Muscle of leg (tissue), 16 donors: ENCODE measurements at places on chromosomes 7 and 10. TPM values are rescaled to one million over a fixed set of nuclear protein-coding genes. Genes with fewer than 3 reads are reported as not detected.
A peak's percentile ranks its signal among the peaks of the same experiment; 100 is the strongest.

DNA sequence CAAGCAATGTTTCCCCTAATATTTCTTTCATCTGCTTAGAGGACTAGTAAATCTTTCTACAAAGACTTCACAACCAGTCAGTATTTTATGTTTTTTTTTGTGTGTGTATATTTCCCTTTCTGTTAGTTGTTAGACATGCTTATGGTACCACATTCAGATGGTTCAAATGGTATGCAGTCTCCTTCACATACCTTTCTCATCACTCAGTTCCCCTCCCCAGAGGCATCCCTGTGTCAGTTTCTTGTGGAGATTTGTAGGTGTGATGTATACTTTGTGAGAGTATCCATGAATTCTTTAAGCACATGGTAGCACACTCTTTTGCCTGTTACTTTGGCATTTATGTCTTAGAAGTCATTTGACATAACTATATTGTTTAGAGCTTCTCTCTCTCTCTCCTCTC lies 4.4 kb downstream of the ZNF485 start:
- no peak for DNase-seq

- DNase-seq: no peak
Measured at GRCh38 chr10:125797994-125798662, 22.5 kb upstream of the MMP21 start.

CPXM2 gene
- total RNA-seq: 3.9 TPM

NRAP gene
- total RNA-seq: 14.6 TPM

- no peak for DNase-seq
Measured at GRCh38 chr10:86068231-86069054, 298.2 kb downstream of the GRID1 start.

DNA sequence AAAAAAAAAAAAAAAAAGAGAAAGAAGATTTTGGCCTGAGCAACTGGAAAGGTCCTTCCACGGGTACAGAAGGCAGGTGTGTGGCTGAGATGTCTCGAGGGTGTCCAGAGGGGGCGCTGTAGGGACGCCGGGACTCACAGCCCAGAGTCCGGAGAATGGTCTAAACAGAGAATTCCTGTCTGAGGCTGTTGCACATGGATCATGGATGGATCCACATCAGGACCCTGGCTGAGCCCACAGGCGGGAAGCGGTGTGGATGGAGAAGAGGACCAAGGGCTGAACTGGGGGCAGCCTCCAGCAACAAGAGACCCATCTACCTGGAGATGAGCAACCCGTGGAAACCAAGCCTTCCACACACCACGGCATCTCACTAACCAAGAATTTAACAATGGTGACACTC lies 55.0 kb downstream of the PKD1L1 start:
- no peak for DNase-seq

DNA sequence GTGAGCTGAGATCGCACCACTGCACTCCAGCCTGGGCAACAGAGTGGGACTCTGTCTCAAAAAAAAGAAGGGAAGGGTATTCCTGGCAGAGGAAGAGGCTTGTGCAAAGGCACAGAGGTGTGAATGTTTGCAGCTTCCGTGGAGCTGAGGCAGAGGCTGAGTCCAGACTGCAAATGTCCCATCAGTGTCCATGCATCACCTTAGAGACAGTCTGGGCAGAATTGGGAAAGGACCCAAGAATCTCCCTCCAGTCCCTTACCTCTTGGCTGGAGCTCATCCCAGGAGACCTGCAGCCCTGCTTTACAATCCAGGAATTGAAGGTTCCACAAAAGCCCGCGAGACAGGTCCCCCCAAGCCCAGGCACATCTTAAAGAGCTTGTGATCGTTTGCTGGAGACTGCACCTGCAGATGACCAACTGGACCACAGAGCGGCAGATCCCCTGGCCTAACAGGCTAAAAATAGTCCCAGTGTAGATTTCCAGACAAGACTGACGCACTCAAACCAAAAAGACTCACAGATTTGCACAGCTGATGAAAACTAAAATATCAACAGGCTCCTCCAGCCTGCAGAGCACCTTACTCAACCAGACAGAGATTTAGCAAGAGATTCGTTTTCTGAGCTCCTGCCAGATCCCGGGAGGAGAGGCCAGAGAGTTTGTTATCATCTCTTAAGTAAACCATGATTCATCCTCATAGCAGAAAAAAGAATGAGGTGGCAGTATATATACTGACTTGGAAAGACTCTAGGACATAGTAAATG lies 22.9 kb upstream of the NANOS1 start:
- DNase-seq: peak; percentile 66

- no peak for DNase-seq
Measured at GRCh38 chr10:27328946-27329345, 88.3 kb upstream of the ACBD5 start.

DNA sequence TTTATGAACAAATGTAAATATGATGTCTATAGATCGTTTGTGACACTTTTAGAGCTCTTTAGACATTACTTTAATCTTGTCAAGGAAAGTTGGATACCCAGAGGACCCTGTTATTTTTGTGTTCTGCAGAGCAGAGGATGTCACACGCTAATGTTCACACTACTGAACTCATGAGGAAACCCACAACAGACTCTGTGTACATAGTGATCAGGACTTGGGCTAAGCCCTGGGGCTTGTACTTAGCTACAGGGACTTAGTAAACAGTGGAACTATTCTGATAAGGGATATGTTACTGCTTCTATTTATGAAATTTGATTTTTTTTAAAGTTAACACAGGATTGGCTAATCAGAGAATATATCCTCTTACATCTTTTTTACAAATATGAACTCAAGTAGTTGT lies 36.1 kb upstream of the ZNF518A start:
- DNase-seq: no peak

- DNase-seq: no peak
Measured at GRCh38 chr7:104629408-104629807, 301.0 kb downstream of the LHFPL3 start.

DNA sequence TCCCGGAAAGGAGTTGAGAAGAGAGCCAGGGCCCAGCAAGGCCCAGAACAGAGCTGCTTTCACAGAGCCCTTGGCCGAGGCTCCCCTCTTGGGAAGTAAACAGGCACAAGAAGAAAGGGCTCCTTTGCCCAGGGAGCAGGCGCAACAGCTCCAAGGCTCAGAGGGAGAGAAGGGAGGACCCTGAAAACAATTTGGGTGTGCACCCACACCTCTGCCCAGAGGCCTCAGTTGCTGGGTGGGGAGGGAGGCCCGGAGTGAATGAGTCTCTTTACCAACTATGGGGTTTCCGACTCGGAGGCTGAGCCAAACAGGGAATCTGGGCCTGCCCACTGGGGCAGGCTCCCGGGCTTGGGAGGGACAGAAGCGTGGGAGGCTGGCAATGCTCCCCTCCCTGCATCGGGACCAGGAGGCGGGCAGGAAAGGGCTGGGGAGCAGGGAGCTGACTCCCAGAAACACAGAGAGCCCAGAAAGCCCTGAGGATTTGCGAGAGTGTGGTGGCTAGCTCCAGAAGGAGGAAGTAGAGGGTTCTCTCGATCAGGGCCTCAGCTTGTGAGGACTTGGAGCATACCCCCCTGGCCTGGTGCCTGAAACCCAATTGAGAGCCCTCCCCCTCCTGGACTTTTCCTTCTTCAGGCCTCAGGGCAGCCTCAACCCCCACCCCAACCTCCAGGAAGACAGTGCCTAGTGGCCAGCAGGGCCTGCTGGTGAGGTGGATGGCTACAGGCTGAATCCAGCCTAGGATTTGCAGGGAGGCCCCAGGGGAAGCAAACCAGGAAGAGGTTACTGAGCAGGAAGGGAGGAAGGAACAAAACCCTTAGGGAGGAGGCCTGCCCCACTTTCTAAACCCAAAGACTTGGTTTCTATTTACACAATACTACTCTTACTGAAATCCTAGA lies 6.2 kb downstream of the C10orf105 start:
- peak; percentile 88 for DNase-seq

DNA sequence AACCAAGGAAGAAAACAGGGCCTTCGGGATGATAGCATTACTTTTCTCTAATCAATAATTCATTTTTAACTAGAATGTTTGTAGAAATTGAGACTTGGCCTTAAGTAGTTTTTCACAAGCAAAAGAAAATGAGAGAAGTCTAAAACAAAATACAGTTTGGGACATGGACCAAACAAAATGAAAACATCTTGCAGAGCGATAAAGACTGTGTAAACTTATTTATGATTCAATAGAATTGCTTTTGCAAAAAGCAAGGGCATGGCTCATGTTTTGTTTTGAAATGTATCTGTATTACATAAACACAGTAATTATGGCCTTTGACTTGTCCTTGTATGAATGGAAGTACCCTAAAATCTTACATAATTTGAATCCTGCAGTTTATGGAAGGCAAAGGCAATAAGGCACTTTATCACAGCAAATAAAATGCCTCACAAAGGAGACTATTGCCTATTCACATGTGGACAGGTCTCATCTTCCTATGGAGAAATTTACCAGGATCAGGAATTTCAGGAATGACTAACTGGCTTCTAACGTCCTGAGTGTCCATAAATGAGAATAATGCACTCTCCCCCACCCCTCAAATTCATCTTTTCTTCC lies 295.2 kb downstream of the PTEN start:
- peak; percentile 17 for DNase-seq

PTPRN2 gene
- 1.4 TPM for total RNA-seq

CPA4 gene
- 2.0 TPM for total RNA-seq

UCMA gene
- total RNA-seq: 2.6 TPM
